ENCODE measurements at places on chromosomes 1 and 21.

DNA sequence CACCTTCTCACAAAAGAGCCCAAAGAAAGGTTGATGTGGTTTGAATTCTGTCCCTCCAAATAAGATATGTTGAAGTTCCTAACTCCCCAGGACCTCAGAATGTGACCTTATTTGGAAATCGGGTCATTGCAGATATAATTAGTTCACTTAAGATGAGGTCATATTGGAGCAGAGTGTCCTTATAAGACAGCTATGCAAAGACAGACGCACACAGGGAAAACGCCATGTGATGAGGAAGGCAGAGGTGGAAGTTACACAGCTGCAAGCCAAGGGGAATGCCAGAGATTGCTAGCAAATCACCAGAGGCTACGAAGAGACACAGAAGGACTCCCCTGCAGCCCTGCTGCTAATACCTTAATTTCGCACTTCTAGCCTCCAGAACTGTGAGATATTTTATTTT is 5.2 kb upstream of the ABCB10 start:
- no peak for DNase-seq

- DNase-seq: peak; percentile 86
Observed at GRCh38 chr21:27149034-27149433, 182.1 kb upstream of the ADAMTS5 start.

DNA sequence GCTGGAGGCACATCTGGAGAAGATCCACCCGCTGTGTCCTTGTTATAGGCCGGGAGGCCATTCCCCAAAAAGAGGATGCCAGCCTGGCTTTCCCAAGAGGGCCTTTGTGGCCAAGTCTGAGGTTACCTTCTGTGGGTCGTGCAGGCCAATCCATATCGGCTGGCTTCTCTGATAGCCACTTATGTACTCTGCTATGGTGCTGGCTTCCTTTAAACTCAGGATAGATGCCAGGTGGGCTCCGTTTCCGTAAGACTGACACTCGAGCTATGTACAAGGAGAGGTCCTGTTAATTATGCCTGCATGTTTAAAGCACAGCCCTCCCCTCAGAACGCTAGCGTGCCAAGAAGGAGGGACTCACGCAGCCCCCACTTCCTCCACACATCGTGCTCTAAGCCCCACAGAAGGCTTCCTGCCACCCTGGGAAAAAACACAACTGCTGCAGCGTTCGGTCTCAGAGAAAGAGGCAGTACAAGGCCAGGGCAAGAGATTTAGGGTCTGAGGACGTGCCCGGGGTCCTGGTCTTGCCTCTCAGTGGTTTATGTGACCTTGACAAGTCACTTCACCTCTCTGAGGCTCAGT is 11.6 kb downstream of the REG4 start:
- no peak for DNase-seq

DNA sequence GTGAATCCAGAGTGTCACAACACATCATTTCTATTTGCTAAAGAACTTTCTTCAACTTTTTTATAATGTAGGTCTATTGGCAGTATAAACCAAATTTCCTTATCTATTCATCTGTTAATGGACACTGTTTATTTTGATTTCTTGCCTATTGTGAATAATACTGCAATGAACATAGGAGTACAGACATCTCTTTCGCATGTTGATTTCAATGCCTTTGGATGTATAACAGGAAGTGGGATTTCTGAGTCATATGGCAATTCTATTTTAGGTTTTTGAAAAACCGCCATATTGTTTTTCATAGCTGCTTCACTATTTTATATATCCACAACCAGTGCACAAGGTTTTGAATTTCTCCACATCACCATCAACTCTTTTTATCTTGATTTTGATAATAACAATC is 198.7 kb downstream of the KCNT2 start:
- DNase-seq: no peak

- DNase-seq: peak; percentile 16
Observed at GRCh38 chr1:25661043-25661815, 44.6 kb downstream of the MAN1C1 start.

- no peak for DNase-seq
Observed at GRCh38 chr21:38249696-38250278, 7.0 kb upstream of the KCNJ15 start.

- no peak for DNase-seq
Observed at GRCh38 chr1:34829250-34829649, 30.3 kb downstream of the SMIM12 start.
